AG10803 (cell line): ENCODE measurements at places on chromosomes 1 and 21.

- no peak for DNase-seq
Observed at GRCh38 chr21:31847761-31848160, 25.1 kb upstream of the HUNK start.

DNA sequence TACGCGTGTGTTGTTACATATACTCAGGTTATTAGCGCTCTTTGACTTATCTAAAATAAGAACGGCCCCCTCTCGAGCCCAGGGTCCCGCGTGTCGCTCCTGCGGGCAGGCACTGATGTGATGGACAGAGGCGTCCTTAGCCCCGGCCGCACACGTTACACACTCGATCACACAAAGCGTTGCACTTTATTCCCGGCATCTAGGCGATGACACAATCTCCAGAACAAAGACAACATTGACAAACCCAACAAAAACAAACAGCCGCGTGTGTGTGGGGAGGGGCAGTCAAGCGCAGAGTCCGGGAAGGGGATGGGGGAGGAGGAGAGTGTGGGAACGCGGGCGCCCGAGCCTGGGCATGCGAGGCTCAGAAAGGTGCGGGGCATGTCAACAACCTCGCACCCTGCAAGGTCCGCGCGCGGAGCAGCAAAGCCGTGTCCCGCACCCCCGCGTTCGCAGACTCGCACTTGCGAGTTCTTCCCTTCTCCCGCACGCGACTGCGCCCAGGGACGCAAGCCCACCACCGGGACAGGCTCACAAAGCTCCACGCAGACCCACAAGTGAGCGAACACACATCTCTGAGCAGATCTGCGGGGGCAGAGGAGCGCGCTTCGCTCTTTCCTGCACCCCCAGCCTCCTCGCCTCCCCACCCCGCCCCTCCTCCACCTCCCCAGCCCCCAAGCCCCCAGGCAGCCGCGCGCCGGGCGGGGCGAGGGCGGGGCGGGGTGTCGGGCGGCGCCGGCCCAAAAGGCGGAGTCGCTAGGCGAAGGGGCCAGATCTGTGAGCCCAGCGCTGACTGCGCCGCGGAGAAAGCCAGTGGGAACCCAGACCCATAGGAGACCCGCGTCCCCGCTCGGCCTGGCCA is at the start of gene EFNA1:
EFNA1 (plus strand) TSS at position 772 of the 862 bp plus-strand sequence. CDS start 102 bp downstream, outside the sequence.
- DNase-seq: peak; percentile 16

DNA sequence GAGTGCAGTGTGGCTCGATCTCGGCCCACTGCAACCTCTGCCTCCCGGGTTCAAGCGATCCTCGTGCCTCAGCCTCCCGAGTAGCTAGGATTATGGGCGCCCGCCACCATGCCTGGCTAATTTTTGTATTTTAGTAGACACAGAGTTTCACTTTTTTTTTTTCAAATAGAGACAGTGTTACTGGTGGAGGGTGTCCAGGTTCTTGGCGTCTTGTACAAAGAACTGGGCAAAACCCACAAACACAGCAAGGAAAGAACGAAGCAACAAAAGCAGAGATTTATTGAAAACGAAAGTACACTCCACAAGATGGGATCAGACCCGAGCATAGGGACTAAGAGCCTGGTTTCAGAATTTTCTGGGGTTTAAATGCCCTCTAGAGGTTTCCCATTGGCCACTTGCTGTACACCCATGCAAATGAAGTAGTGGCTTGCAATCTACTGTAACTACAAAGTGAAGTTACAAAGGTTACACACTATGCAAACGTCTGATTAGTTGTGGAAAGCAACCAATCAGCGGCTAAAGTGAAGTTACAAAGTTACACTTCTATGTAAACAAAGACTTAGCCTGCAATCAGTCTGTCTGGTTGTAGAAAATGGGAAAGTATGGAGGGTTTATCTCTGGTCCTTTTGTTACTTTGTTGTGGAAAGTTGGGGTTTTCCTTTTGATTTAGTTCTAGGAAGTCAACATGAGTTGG is 199.1 kb downstream of the DYRK1A start:
- peak; percentile 78 for DNase-seq

DNA sequence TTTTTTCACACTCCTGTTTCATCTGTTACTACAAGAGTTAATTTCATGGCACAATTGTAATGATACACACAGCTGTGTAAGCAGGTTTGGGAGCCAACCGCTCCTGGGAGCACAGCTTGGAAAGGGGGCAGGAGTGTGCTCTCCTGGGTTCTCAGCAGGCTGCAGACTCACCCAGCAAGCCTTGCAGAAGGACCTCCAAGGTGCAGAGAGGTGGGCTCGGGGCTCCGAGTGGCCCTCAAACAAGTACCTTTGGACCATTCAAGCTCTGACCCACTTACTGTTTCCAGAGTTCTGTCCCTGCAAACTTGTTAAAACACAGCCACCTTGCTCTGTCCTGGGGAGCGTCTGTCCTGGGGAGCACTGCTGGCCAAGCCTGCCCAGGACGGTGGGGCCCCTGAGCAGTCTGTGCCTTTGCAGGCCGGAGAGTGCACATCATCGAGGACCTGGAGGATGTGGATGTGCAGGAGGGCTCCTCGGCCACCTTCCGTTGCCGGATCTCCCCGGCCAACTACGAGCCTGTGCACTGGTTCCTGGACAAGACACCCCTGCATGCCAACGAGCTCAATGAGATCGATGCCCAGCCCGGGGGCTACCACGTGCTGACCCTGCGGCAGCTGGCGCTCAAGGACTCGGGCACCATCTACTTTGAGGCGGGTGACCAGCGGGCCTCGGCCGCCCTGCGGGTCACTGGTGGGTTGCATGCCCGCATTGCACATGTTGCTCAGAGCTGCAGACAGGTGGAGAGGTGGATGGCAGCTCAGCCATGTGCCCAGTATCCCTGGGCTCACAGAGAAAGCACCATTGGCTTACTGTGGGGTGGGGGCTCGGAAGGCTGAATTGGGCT is 78.0 kb downstream of the OBSCN start:
- DNase-seq: no peak

GRCh38 chr1:234962340-234962989 is 166.2 kb downstream of the TOMM20 start:
- peak; percentile 100 for DNase-seq

GRCh38 chr21:43805275-43805800 is 16.0 kb downstream of the RRP1 start:
- DNase-seq: no peak

GRCh38 chr21:45282283-45283034 is 5.2 kb downstream of the POFUT2 start:
- no peak for DNase-seq

DNA sequence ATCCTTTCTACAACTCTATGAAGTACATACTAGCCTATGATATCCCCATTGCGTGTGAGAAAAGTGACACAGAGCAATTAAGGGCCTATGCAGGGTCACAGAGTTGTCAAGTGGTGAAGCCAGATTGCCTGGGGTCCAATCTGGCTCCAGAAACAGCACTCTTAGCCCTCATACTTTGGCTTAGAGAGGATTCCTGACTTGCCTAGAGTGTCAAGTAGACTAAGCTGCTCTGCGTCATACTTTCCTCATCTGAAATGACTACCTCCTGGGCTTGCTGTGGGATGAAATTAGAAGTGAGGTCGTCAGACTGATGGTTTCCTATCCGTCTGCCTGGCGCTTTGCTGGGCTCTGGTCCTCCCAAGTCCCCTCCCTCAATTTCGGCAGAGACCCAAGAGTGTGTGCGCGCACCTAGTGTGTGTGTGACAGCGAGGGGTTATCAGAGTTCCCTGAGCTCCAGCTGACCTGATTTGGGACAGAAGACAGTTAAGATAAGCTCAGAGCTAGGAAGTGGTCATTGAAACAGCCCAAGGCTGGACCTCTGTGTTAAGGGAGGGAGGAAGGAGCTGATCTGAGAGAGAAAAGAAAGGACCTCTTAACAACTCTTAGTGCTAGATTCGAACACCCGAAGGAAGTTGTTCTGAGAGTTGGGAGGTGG is 5.4 kb upstream of the NUAK2 start:
- no peak for DNase-seq

- no peak for DNase-seq
Observed at GRCh38 chr21:31922881-31923280, 50.1 kb downstream of the HUNK start.

DNA sequence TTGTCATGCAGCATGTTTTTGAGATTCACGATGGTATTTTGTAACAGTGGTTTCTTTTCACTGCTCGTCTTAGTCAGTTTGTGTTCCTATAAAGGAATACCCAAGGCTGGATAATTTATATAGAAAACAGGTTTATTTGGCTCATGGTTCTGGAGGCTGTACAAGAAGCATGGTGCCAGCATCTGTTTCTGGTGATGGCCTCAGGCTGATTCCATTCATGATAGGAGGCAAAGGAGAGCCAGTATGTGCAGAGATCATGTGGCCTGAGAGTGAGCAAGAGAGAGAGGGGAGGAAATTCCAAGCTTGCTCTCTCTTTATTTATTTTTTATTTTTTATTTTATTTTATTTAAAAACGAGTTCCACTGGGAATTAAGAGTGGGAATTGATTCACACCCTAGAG is 2.0 kb upstream of the C21orf91 start:
- no peak for DNase-seq

GRCh38 chr21:25842925-25843324 is 108.2 kb downstream of the GABPA start:
- DNase-seq: no peak

DNA sequence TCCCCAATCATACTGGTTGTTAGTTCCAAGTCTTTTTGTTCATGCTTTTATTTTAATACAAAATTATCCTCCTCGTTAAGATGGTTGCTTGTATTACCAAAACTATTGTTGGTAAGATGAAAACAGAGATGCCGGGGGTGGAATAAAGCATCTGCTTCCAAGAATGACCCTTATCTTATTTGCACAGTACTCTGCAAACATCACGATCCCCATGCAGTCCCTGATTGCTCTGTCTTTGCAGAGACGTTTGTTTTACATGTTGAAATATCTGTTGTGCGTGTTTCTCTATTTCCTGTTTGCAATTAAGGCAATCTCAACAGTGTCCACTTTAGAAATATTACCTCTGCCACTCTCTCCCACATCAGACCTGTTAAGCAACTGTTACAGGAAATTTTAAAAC is 141.3 kb upstream of the NCAM2 start:
- no peak for DNase-seq

DNA sequence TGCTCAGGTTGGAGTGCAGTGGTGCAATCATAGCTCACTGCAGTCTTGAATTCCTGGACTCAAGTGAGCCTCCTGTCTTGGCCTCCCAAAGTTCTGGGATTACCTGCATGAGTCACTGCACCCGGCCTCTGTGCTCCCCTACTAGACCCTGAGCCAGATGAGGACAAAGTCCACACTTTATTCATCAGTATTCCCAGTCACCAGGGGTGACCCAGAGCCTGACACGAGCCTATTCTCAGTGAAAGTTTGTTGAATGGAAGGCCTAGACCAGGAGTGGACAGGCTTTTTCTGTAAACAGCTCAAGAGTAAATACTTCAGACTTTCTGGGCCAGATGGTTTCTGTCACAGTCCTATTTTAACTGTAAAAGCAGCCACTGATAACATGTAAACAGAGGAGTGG is 68.2 kb downstream of the MAB21L3 start:
- DNase-seq: no peak

- DNase-seq: no peak
Observed at GRCh38 chr21:17146426-17146825, 366.4 kb upstream of the CXADR start.

DNA sequence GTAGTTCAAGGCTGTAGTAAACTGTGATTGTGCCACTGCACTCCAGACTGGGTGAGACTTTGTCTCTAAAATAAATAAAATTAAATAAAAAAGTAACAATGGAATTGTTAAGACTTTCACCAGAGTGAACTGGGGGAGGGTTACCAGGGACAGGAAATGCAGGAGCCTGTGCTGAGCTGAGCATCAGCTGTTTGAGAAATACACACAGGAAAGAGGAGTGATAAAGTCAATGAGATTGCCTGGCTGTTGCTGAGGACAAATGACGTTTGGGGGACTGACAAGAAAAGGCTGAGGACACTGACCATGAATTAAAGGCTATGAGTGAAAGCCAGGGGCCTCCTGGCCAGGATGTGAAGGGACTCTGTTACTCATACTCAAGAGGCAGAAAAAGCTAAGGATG is 226.3 kb downstream of the SETD4 start:
- DNase-seq: no peak

DNA sequence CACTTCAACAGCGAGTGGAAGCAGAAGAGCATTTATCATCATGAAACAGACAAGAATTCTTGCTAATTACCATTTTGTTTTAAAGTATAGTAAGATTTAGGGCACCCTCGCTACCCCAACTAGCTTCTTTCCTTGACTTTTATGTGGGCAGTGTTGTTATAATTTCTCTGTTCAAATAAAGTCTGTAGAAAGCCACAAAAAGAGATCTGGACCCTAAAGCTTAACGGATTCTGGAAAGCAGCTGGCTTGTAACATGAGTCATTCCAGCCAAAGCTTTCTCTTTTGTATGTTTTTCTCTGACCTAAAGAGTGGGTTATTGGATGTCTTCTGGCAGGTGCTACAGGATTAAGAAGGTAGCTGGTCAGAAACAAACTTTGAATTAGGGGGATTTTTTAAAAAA is 37.4 kb downstream of the RUNX1 start:
- no peak for DNase-seq

DNA sequence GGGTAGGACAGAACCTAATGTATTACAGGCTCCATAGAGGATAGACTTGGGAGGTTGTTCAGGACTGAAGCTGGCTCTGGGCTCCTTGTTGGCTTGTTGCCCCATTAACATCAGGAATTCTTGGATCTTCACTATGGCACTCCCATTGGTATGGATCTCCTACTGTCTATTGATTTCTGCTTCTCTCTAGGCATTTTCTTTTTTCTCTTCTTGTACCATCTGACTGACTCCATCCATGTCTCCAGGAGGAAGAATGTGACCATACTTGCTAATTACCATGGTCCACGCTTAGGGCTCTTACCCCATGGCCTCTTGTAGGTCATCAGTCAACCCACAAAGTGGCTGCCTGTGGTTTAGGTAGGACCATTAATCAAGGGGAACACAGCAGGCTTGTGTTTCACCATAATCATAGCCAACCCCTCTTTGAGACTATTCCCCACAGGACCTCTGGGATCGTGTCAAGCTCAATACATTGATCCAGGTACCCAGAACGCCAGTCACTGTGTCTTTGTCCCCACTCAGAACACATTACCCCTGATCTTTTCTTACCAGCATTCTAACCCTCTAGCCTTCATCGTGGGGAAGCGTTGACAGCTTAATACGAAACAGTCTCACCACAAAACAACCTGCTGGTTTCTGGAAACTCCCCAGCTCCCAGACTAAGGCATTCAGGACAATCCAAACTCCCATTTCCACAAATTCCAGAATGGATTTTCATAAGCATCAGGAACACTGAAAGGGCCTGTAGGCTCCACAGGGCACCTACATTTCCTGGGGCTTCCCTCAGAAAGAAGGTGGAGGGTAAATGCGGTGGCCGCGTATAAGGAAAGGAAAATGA is 97.1 kb downstream of the ETS2 start:
- no peak for DNase-seq

GRCh38 chr1:94416901-94417727 is 1.1 kb upstream of the ABCD3 start:
- peak; percentile 76 for DNase-seq
